AG04450 (cell line): ENCODE measurements at places on chromosomes 1 and 21. TPM values are rescaled to one million over a fixed set of nuclear protein-coding genes. Genes with fewer than 3 reads are reported as not detected.

GRCh38 chr1:99591886-99592285, 54.0 kb upstream of the PALMD start:
- no peak for DNase-seq

- DNase-seq = no peak
Measured at GRCh38 chr1:174815474-174815908, 184.3 kb upstream of the CACYBP start.

DNA sequence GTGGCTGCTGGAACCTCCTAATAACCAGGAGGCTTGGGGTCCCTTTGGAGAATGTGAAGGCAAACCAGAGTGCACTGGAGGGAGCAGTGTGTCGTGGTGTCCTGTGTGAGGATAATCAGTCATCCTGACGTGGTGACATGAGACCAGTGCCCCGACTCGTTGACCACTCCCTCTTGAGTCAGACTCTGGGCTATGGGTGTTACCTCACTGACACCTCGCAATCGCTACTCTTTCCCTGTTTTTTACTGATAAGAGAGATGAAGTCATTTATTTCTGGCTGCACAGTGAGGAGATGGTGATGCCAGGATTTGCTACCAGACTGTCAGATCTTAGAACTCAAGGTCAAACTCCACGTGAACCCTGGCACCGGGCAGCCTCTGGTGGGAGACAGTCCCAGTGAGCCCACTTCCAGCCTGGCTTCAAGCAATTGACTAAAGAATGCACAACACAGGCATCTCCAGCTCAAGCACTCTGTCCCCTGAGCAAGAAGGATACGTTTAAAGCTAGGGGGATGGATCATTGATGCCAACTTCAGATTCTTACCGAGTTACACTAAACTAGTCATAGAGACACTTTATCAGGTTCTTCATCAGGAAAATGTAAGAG, 30.3 kb downstream of the UBASH3A start:
- DNase-seq = no peak

Gene EPHA8
- polyA plus RNA-seq = not detected in 2 replicates

GRCh38 chr1:208631506-208631905, 387.3 kb upstream of the PLXNA2 start:
- no peak for DNase-seq

DNA sequence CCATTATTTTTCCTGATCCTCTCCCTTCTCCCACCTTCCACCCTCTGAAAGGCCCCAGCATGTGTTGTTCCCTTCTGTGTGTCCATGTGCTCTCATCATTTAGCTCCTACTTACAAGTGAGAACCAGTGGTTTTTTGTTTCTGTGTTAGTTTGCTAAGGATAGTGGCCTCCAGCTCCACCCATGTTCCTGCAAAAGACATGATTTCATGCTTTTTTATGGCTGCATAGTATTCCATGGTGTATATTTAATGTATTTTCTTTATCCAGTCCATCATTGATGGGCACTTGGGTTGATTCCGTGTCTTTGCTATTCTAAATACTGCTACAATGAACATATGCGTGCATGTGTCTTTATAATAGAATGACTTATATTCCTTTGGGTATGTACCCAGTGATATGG, 89.4 kb upstream of the C1orf174 start:
- DNase-seq = no peak

Gene RCSD1
- polyA plus RNA-seq = not detected in 2 replicates

GRCh38 chr1:55986003-55986402, 593.4 kb downstream of the PLPP3 start:
- DNase-seq = no peak

Gene TTC24
- not detected in 2 replicates for polyA plus RNA-seq

Gene TEX38
- not detected in 2 replicates for polyA plus RNA-seq

Gene CD84
- not detected in 2 replicates for polyA plus RNA-seq

Gene SGIP1
- 85.1 and 110 TPM in 2 replicates for polyA plus RNA-seq

DNA sequence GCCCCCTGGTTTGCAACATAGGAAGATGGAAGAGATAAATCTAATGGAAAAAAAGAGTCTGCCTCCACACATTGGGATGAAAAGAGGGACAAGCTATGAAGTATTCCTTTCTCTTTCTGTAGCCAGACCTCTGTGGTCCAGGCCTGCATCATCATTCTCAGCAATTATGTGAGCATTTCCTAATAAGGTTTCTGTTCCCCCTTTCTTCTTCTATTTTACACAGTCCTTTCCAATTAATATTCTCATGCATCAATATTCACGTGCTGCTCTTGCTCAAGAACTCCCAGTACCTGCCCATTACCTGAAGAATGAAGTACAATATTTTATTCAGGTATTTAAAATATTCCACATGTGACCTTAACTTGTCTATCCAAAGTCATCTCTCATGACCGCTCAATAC, 8.2 kb upstream of the SLC30A1 start:
- no peak for DNase-seq

Gene TRAF3IP3
- polyA plus RNA-seq = 0.06 and 0.10 TPM in 2 replicates

GRCh38 chr21:25887166-25887565, 152.4 kb downstream of the GABPA start:
- no peak for DNase-seq

DNA sequence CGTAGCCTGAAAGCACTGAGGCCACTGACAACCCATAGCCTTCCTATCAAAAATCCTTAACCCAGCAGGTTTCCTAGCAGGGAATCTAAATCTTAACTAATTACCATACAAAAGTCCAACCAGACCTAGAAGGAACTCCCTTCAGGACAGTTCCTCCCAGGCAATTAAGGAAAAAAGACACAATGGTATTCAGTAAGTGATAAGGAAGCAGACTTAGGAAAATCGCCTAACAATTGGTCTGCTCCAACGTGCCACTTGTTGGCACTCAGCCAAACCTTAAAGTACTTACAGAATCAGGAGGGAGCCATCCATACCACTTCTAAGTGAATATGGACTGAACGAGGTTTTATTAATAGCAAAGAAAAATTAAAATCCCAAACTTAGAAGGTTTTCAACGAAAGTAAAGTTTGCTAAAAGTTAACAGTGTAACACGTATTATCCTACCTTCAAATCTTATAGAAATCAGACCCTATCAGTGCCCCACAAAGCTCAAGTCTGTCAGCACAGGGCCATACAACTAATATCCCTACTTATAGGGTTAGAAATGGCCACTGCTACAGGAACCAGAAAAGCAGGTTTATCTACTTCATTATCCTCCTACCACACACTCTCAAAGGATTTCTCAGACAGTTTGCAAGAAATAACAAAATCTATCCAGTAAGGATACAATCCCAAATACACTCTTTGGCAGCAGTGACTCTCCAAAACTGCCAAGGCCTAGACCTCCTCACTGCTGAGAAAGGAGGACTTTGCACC, 29.0 kb downstream of the SPATA6 start:
- DNase-seq = no peak

GRCh38 chr1:30427545-30427944, 295.8 kb downstream of the MATN1 start:
- no peak for DNase-seq

Gene FAM163A
- polyA plus RNA-seq = not detected in 2 replicates

Gene CPLANE2
- polyA plus RNA-seq = 3.6 and 5.7 TPM in 2 replicates

GRCh38 chr1:202134645-202135172, 9.8 kb downstream of the ARL8A start:
- DNase-seq = no peak

- DNase-seq = no peak
Measured at GRCh38 chr1:72649991-72650390, 367.7 kb upstream of the NEGR1 start.

Gene GRIK3
- polyA plus RNA-seq = not detected in 2 replicates

Gene RRAGC
- 23.3 and 24.9 TPM in 2 replicates for polyA plus RNA-seq

DNA sequence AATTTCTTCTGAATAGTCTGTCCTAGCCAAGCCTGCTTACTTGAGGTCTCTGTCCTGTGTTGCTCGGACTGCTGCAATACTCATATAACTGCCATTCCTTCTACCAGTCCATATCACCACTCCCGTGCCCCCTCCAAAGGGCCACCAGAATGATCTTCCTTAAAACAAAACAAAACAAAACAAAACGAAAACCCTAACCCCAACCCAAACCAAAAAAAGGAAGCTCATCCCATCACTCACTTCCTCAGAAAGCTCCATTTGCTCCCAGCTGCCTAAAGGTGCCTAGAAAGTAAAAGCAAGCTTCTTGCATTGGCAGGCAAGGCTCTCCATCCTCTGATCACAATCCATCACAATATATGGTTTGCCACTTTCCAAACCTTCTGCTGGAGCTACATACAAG, 20.3 kb downstream of the USP24 start:
- DNase-seq = no peak

Gene MCOLN2
- polyA plus RNA-seq = 0.37 and 0.41 TPM in 2 replicates
